ENCODE measurements at places on chromosomes 7 and 10. TPM values are rescaled to one million over a fixed set of nuclear protein-coding genes. Genes with fewer than 3 reads are reported as not detected.

Gene FAM25C
- polyA plus RNA-seq, result not detected

Gene KDM7A
- polyA plus RNA-seq, result 2.2 TPM

GRCh38 chr10:110033701-110034235 lies 26.0 kb downstream of the ADD3 start:
- DNase-seq, result no peak

DNA sequence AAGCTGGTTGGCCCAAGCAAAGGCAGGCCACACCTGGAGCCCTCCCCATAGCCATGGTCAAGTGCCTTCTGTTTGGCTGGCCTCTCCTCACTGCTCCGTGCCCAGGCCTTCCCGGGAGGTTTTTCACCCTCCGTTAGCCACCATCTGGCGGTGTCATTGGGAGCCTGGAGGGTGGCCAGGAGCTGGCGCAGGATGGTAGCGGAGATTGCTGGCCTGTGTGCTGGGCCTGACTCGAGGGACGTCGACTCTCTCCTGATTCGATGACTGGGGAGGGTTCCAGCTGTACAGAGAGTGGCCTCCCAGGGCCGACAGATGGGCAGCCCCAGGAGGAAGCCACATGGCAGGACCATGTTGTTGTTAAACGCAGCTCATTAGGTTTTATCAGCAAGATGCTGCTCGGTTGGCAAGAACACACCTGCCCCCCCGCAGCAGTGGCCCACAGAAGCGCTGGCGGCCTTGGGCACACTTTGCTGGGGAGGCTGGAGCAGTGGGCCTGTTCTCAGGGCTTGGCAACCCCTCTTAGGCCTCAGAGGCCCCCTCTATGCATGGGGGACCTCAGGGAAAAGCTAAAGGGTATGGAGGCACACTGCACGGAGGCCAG lies 64.0 kb upstream of the CACUL1 start:
- DNase-seq, result no peak

DNA sequence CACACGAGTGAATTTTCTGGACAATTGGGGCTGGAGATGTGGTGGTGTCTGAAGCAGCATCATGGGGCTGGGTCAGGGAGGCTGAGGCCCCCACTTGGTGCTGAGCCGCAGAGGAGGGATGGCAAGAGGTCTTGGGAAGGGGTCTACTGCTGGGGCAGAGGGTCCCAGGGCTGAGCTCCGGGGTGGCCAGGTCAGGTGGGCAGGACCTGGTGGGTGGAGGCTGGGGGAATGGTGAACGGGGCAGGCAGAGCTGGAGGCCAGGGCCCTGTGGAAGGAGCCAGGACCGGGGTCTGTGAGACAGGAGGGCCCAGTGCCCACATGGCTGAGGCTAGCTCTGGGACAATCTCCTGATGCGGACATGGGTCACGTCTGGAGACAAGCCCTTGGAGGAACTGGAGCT lies 20.4 kb upstream of the LFNG start:
- no peak for DNase-seq

All from kidney (tissue), 22 donors.